ENCODE measurements at places on chromosomes 6 and 20.

GRCh38 chr20:37200926-37201826 lies 21.8 kb upstream of the MROH8 start:
- no peak for DNase-seq

- no peak for DNase-seq
Observed at GRCh38 chr20:20796766-20797440, 84.5 kb upstream of the RALGAPA2 start.

GRCh38 chr20:24590178-24590982 lies 121.0 kb downstream of the SYNDIG1 start:
- no peak for DNase-seq

DNA sequence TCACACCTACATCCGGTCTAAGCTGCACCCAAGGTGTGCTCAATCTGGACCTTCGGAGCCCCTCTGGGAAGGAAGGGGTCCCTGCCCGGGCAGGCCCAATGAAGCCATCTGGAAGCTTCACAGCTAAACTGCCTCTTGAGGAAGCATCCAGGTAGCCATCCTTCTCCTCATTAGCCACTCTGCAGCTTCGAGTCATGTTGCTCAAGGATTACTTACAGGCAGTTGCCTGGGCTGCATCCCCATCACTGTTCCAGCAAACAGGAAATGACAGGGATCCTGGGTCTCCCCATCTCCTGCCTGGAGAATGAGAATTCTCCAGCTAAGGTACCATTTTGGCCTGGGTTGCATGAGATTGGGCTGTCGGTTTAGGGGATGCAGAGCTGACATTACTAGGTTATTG lies 91.7 kb downstream of the ERMARD start:
- DNase-seq = no peak

- no peak for DNase-seq
Observed at GRCh38 chr6:169895926-169896761, 144.7 kb downstream of the ERMARD start.

- no peak for DNase-seq
Observed at GRCh38 chr6:150395388-150396009, 26.7 kb downstream of the IYD start.

DNA sequence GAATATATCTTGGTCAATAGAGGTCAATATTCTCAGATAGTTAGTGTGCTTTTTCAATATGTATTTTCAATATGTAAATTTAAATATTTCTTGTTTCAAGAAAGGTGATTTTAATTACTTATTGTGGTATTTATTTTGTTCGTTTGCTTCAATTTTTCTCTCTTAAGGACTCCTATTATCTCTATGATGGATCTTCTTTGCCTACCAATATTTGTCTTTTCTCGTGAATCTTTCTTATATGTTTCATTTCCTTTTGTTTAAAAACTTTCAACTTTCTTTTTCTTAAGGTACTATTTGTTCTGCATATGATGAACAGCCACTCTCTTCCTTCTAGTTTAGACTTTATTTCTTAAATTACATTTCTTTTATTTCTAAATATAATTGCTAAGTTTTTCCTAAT lies 46.1 kb upstream of the PSMF1 start:
- no peak for DNase-seq

- no peak for DNase-seq
Observed at GRCh38 chr6:3915076-3915791, 66.1 kb downstream of the FAM50B start.

- DNase-seq = no peak
Observed at GRCh38 chr6:80607811-80608391, 501.4 kb downstream of the BCKDHB start.

DNA sequence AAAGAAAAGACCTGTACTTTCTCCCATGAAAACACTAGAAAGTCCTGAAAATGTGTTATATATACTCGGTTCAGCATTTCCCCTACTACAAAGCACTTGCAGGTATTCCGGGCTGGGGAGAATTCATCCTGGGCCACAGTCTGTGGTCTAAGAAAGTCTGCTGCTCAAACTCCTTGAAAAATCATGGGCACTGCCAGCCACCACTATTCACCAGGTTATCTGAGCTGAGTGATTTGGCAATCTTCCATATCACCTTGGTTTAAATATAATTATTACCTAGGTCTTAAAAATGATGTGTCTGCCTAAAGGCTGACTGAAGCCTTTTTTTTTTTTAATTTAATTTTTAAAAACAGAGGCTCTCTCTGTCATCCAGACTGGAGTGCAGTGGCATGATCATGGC lies 11.3 kb downstream of the FKBP5 start:
- DNase-seq = no peak

GRCh38 chr6:28901831-28902230 lies 22.0 kb downstream of the TRIM27 start:
- no peak for DNase-seq

DNA sequence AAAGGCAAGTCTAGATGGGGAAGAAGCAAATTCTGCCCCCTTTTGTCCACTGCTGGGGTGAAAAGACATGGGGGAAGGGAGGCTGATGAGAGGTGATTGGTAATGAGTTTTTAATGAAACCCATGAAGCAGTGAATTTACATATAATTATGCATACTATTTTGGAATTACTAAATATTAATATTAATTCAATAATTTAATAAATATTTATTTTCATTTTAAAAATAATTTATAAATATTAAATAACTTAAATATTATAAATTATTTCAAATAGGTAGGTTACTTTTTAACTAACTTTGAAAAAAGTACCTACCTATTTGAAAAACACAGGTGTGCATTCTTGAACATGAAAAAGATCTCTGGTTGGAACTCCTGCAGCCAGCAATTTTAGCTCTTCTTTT lies 138.1 kb upstream of the GPR6 start:
- no peak for DNase-seq

DNA sequence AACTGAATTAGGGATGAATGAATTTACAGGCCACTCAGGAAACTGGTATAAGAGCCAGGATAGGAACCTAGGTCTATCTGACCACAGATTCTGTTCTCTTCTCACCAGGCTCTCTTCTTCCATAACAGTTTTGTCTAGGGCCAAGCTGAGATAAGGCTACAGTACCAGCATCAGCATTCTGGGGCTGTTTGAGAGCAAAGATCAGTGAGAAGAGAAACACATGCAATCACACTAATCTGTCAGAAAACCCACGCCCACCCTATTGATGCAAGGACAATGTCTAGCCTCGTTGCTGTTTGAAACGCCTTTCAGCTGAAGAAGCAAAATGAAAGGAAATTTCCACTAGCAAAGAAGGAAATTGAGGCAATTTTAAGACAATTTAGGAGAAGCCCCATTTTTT lies 137.7 kb downstream of the LCA5 start:
- DNase-seq = no peak

DNA sequence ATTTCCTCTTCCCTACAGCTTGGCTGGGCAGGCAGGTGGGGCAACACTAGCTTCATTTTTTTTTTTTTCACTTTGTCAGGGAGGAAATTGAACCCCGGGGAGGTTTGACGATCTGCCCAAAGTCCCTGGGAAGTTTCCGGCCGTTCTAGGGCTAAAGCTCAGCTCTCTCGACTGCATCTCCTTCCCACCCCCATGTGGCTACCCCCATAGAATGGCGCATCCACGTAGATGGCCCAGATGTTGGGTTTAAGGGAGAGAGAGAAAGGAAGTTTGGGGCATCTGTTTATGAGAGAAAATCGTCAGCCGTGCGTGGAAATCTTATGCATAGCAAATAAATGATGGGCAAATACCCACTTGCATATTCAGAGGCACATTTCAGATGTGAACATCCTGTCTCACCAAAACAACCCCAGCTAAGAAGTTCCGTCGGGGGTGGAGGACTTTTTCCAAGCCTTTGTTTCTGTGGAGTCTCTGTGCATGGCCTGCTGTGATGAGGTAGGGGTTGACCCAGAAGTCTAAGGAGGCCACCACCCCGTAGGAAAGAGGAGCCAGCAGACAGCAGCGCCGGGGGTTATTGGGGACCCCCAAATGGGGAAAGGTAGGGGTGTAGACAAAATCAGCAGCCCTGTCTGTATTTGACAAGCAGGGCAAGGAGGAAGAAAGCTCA lies 40.5 kb upstream of the ZNF831 start:
- no peak for DNase-seq

DNA sequence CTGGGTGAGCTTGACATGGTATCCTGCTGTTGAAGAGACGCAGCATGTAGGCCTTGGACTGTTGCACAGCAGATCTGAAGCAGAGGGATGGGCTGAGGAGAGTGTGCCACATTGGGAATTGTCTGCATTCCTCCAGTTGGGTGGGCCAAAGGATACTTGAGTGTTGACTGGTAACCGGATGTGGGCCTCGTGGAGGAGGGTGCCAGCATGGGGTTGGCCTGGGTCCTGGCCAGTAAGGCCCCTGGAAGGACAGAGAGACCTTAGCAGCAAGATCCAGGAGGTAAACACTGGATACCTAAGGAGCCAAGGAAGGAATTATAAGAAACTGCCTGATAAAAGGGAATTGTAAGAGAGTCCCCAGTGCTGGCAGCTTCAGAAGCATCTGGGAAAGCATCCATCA lies 76.9 kb downstream of the FIG4 start:
- DNase-seq = no peak

DNA sequence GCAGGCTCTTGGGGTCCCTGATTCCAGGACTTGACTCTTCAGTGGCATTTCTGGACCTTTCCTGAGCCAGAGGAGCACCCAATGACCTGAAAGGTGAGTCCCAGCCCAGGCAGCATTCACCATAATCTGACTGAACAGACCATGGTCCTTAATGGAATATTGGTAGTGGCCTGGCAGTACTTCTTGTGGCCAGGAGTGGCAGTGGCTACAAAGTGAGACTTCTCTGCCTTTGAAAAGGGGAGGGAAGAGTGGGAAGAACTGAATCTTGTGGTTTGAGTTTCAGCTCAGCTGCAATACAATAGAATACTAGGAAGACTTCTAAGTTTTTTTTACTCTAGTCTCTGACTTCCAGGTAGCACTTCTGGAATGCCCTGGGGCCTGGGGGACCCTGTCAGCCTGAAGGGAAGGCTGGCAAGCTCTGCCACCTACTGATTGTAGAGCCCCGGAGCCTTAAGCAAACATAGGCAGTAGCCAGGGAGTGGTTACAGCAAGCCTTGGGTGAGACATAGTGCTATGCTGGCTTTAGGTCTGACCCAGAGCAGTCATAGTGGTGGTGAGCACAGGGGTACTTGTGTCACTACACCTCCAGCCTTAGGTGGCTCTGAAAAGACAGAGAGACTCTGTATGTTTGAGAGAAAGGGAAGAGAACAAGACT lies 674.2 kb upstream of the MANEA start:
- DNase-seq = no peak

- DNase-seq = no peak
Observed at GRCh38 chr20:20737158-20737557, 24.7 kb upstream of the RALGAPA2 start.

DNA sequence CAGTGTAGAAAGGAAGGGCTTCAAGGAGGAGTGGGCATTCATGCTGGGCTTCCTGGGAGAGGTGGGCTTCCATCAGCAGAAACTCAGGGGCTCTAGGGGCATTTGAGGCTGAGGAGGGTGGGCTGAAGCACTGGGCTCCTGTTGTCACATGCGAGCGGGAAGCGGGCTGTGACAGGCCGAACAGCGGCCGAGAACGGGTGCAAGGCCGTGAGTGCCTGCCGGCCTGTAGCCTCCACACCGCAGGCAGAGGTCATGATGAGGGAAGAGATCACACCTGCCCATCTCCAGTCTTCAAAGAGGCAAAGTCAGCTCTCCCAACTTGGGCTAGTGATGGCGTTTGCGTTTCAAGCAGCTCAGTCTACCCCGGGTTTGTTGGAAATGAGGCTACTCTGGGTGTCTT lies 880 bp downstream of the TTLL2 start:
- no peak for DNase-seq

GRCh38 chr20:46171909-46172308 lies 53.8 kb downstream of the CD40 start:
- no peak for DNase-seq

DNA sequence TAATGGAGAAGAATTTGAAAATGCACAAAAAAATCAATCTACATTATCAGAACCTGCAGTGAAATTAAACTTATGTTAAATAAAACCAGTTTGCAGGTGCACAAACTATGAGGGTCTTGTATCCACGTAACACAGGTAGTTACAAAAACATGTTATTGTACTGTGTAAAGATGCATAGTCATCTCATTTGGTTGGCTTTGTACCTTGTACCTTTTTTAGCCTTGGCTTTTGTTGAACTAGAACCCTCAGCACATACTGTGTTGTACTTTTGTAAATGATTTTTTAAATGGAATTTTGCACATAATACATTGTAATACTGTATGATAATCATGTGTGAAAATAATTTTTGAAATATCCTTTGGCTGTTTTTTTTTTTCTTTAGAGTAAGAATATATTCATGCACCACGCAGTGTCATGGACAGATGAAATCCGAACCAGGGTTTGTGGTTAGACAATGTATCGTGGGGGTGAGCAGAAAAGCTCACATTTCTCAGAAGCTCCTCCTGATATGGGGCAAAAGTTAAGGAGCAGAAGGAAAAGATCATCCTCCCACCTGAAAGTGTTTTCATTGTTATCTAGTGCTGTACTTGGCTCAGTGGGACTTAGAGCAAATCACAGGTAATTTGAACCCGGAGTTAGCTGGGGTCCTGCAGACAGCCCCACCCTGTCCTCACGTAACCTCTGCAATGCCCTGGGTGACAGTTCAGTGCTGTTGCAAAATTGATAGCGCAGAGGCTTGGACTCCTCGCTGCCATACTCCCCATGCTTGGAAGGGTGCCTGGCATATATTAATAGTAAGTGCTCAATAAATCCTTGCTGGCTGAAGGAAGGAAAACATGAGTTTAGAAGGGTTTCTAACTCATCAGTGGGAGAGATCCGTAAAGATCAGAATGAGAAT lies 14.8 kb upstream of the NAA20 start:
- no peak for DNase-seq

- peak; percentile 53 for DNase-seq
Observed at GRCh38 chr6:2848851-2849250, 7.2 kb upstream of the SERPINB1 start.

Data from stimulated activated CD8-positive, alpha-beta memory T cell treated with anti-CD3 and anti-CD28 coated beads, Interleukin-2, amount 100 ng/mL, for 1 hour (primary cell).